A549 treated with ZK216348 at 1 μM for 4 hours (cell line): ENCODE measurements at places on chromosomes 3 and 15. TPM values are rescaled to one million over a fixed set of nuclear protein-coding genes. Genes with fewer than 3 reads are reported as not detected.

The DNAJB11 gene
- 51.3 to 59.7 TPM (median 56.3 TPM) in 5 replicates for total RNA-seq

The ISL2 gene
- 1.8 to 4.7 TPM (median 4.0 TPM) in 5 replicates for total RNA-seq

The KLF15 gene
- total RNA-seq = 0.11 to 0.30 TPM (median 0.13 TPM) in 5 replicates

The GMNC gene
- not detected in 5 replicates for total RNA-seq

The MITF gene
- 5.8 to 9.0 TPM (median 7.3 TPM) in 5 replicates for total RNA-seq
